ENCODE measurements at places on chromosomes 5 and 9.
A peak's percentile ranks its signal among the peaks of the same experiment; 100 is the strongest.

- no peak for DNase-seq
These were observed 799.3 kb upstream of the ACO1 start for GRCh38 chr9:31585158-31585557.

- DNase-seq, result no peak
These were observed 559 bp downstream of the SPAG8 start for GRCh38 chr9:35811381-35812024.

DNA sequence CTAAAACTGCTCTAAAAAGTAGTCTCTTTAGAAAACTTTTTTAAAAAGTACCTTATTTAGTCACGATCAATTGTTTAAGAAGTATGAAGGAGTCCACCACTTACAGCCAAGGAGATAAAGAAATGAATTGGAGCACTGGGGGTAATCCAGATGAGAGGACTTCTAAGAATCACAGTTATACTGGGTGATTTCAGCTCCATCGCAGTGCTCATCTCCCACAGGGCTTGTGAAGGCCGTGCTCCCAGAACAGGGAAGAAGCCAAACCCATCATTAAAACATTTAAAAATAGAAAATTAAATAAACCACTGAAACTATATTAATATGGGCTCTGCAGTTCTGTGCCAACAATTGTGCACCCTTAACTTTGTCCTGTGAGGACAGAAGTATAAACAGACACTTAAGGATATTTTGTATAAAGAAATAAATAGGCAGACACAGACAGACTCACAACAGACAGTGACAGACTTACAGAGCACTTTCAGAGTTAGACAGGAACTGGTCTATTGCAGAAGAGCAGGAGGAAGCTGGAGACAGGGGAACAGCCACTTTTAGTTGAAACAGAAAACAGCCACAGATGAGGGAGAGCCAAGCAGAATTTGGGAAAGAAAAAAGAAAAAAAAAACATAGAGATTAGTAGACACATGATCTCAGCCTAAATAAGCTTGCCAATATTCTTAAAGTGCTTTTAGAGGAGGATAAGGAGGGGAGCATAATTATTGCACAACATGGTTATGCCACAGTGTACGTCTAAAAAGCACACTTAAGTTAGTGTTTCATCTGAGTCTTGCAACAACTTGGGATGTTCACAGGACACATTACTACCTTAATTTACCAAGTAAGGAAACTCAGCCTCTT lies 81.8 kb downstream of the FBXO38 start:
- DNase-seq, result no peak

- DNase-seq, result no peak
These were observed 56.7 kb upstream of the RPS23 start for GRCh38 chr5:82334856-82335255.

- DNase-seq, result no peak
These were observed 48.5 kb downstream of the MAMDC2 start for GRCh38 chr9:70092190-70092589.

- DNase-seq, result no peak
These were observed 30.7 kb downstream of the EXOC3 start for GRCh38 chr5:473551-474192.

DNA sequence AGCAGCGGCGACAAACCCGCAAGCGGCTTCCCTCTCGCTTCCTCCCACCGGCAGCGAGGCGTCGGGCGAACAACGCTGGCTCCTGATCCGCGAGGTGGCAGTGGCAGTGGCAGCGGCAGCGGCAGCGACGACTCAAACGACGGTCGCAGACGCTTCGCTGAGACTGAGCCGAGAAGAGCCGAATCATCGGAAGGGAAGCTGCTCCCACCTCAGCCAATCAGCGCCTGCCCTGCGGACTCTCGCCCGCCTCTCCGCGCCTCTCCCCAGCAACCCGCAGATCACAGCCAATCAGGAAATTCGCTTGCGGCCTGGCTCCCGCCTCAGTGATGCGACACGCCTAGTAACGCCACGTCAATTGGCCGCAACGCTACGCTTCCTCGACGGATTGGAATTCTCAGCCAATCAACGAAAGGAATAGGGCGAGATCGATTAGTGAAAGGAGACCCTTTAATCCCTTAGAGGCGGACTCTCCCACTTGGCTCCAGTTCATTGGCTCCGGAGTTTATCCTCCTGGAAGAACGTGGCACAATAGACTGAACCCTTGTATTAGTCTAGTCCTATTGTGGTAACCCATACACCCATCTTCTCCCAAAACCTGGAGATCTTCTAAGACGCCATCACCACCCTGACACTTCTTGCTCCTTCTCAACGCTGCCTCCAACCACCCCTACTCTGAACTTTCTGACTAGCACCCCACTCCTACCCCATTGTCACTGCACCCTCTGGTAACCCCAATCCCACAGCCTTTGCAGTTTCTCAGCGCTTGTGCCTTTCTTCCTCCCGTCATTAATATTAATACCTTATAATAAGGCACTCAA lies at the start of gene VCP:
VCP (minus strand) TSS at position 165 of the 818 bp plus-strand sequence. CDS start 272 bp downstream, outside the sequence.
- DNase-seq, result peak; percentile 98

- DNase-seq, result no peak
These were observed 571.3 kb downstream of the GABRG2 start for GRCh38 chr5:162638849-162639248.

DNA sequence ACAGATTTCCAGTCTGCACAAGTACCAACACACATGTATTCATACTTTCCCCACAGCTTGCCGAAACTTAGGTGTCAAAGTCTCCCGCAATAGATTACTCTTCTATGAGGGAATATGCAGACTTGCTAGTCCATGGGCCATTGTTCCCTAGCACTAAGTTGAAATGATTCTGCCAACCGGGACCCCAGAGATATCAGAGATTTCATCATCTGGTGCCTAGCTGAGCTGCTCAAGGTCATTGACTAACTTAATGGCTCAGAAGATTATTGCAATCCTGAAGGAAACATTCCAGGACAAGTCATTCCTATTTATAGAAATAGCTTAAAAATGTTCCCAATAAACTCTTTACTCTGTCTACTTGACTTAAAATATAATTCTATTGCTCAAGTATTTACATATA lies 202.6 kb downstream of the PIK3R1 start:
- no peak for DNase-seq

- DNase-seq, result no peak
These were observed 97.5 kb downstream of the PIP5K1B start for GRCh38 chr9:68802525-68803015.

- DNase-seq, result no peak
These were observed 267.7 kb downstream of the GADD45G start for GRCh38 chr9:89872426-89872912.

- DNase-seq, result no peak
These were observed 412.7 kb upstream of the BRINP1 start for GRCh38 chr9:119781886-119782285.

GRCh38 chr5:178642351-178642909 lies 15.6 kb upstream of the CLK4 start:
- DNase-seq, result no peak

- no peak for DNase-seq
These were observed 500 bp upstream of the ZNF883 start for GRCh38 chr9:113012492-113012891.

GRCh38 chr5:102531506-102531905 lies 32.7 kb upstream of the SLCO6A1 start:
- no peak for DNase-seq

- DNase-seq, result no peak
These were observed 109.4 kb downstream of the CARTPT start for GRCh38 chr5:71828291-71829040.

GRCh38 chr5:89218364-89218763 lies 335.4 kb upstream of the MEF2C start:
- no peak for DNase-seq

- DNase-seq, result no peak
These were observed 232.9 kb upstream of the MVB12B start for GRCh38 chr9:126093771-126094170.

- no peak for DNase-seq
These were observed 325.3 kb downstream of the TLE1 start for GRCh38 chr9:81363916-81364480.

DNA sequence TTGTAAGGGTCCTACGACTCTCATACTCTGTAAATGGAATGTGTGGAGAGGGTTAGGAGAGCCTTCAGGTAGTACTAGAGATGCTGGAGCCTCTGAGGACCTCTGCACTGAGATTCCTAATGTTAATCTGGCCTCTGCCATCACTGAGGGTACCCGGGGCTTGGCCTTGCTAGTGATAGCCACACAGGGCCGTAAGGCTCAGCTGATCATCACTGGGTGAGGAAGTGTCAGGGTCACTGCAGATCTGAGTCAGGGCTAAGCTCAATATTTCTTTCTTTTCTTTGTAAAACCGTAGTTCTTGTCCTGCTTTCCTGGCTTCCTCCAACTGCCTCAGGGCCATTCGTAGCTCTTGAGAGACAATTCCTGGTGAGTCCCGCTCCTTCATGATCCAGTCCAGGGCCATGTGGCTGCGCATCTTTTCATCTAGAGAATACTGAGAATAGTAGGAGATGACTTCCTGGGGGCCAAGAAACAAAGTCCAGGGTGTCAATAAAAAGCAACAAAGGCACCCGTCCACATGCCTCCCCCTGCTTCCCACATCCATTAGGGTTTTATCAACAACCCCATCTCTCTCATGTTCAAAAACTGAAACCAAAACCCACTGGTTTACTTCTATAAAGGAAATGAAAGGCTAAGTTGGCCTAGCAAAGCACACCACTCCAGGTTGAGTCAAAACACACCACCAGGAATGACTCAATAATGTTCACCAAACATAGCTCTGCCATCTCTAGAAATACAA lies 47.7 kb downstream of the LIX1 start:
- no peak for DNase-seq

DNA sequence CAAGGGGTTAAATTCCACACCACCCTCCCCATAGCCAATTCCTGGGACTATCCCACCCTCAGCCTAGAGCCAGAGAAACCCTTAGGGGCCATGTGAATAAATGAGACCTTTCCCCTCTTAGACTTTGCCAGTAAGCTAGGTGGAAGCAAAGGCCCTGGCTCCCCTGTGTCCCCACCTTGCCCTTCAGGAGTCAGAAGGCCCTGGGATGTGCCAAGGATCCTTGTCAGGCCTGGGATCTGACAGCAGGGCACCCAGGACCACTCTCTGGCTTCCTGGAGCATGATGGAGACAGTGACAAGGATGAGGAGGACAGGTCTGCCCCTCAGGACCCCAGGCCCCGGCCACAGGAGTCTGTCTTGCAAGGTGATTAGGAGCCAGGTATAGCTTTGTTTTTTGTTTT lies 125.0 kb upstream of the HAND1 start:
- no peak for DNase-seq

GRCh38 chr9:34927061-34927460 lies 31.0 kb upstream of the PHF24 start:
- DNase-seq, result no peak

GRCh38 chr5:175693741-175694140 lies 35.9 kb downstream of the HRH2 start:
- DNase-seq, result no peak

DNA sequence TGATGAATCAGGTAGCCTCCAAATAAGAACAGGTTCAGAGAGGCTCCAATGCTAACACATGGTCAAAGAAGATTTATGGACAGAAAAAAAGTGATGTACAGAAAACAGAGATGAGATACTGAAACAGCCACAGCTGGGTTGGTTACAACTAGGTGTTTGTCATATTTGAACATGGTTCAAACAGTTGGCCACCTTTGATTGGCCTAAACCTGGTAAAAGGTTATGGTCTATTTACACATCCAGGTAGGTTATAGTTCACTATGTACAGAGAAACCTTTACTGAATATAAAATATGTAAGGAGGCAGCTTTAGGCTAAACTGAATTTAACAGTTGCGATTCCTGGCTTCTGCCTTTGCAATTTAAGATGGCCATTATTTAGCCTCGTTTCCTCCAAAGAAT lies 134.0 kb upstream of the ZNF366 start:
- DNase-seq, result no peak

- no peak for DNase-seq
These were observed 61.1 kb upstream of the IL6ST start for GRCh38 chr5:56055859-56056258.

- no peak for DNase-seq
These were observed 449.6 kb upstream of the CHD1 start for GRCh38 chr5:99378443-99378842.

DNA sequence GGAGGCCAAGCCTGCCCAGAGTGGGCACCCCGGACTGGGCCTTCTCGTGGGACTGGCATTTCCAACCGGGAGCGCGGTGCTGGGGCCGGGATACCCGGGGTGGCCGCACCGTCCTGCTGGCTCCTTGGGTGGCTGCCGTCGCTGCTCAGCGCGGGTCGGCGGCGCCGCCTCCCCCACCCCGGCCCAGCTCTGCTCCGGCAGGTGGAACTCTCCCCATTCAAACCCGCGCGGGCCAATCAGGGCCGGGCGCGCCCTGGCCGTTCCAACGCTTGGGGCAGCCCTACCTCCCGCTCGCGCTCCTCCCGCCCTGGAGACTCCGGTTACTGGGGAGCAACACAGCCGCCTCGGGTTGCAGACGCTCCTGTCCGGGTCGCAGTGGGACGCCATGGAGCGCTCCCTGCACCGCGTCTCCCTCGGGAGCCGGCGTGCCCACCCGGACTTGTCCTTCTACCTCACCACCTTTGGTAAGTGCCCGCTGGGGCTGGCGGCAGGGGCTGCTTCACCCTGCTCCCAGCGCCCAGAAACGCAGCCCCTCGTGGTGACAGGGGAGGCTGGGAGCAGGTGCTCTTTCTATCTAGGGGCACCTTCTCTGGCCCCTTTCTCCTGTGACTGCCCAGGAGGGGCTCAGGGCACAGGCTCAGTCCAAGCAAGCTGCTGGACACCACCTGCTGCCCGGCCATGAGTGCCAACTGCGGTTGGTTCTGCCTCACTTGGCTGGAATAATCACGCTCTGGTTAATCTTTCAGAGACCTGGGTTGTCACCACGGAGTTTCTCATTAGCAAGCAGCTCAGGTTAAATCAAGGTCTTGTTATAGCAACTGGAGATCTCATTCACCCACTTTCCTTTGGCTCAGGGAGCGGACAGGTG lies at the start of gene RGS3:
RGS3 (plus strand) TSS at position 310 of the 868 bp plus-strand sequence; CDS start at position 386, 76 bp downstream.
- DNase-seq, result peak; percentile 91

DNA sequence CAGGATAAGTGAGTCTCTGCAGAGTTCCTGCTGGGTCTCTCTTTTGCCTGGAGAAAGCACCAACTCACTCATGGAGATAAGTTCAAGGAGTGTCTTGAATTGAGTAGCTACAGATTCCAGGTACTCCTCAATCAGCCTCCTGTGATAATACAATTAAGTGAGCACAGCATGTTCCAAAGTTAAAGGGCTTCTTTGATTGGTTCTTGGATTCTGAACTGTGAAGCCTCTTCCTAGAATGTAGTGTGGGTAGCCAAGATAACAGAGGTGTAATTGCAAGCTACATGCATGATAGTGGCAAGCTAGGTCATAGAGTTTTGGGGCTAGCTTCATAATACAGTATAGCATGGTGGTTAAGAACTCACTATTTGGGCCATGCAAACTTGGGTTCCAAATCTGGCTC lies 23.2 kb upstream of the CARNMT1 start:
- DNase-seq, result no peak

DNA sequence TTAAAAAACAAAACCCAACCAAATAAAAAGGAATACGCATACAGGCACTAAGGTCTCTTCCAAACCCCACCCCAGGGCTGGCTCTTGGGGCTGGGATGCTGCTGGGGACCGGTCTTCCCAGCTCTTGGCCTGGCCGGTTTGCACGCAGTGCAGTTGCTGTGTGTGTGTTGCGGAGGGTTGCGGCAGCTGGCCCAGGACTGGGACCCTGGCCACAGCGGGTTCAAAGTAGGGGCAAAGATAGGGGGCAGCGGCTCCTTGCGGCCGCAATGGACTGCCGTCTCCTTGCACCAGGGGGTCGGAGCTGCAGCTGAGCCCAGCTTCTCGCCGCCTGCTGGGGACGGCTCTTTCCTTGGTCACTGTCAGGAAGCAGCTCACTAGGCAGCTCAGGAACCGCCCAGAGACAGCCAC lies 5.0 kb downstream of the DMRT3 start:
- DNase-seq, result no peak
